ENCODE measurements at places on chromosomes 12 and 14.
A peak's percentile ranks its signal among the peaks of the same experiment; 100 is the strongest.

GRCh38 chr12:52655251-52655650 lies 3.2 kb upstream of the KRT2 start:
- DNase-seq, result no peak

DNA sequence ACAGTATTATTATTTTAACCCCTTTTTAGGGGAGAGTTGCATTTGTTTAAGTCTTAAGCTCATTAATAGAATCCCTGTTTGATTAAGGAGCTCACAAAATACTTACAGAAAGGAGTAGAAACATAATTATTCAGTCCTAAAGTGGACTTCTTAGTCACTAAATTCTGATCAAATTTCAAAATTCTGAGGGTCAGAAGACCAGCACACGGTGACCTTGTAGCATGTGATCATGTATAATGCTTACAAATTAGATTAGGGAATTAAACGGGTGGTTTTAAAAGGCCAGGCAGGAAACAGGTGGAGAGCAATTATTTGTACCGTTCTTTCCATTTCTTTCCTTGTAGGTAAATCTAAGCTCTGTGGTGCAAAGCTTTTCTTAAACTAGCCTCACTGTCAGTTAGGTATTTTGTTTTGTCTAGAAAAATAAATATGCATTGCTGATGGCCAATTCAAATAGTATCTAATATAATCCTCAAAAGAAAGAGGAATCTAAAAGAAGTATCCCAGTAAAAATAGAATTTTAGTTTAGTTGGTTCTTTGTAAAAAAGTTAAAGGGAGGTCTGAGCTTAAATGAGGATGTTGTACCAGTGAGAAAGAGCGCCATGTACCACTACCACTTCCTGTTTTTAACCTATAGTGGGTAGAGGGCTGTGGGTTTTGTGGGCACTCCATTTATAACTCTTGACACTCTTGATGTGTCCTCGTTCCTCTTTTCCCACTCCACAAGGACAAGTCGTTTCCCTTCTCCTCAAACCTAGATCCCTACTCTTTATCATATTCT lies 51.1 kb downstream of the SLC38A1 start:
- DNase-seq, result peak; percentile 14

DNA sequence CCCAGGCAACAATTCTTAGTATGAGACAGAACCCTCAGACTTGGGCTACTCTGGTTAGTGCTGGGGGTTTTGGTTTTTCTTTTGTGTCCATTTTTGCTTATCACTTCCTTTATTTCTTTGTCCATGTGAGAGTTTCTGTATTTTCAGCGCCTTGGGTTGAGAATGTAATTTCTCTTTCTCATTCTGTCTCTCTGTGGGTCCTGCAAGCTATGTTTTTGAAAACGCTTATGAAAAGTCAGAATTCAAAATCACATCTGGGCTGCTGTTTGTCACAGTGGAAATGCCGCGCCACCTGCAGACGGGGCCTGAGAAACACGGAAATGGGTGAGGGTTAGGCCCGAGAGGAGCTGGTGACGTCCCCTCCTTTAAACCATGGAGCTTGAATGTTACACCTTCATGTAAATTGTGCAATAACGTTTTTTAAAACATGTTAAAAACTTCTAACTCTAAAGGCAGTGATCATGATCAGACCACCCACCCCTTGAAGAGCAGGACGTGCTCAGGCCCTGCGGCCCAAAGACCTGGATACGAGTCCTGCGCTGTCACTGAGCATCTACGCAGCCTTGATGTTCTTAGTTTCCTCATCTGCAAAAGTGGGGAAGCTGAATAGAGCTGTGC lies 26.1 kb downstream of the JDP2 start:
- DNase-seq, result no peak

DNA sequence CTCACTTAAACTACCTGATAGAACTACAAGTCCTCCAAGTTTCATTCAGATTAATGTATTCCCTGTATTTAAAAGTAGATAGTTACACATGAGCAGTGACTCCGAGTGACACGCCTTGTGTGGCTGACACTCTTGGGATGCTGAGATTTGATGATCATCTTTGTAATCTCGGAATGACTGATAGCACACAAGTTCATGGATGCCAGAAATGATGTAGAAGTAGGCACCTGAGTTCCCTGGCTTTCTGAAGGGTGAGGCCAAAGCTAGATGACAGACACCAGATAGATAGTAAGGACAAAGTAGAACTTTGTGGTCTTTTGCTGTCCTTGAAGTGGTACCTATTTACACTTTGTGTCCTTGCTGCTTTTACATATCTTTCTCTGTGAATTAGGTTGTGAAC lies 491.2 kb downstream of the PCNX1 start:
- DNase-seq, result no peak

DNA sequence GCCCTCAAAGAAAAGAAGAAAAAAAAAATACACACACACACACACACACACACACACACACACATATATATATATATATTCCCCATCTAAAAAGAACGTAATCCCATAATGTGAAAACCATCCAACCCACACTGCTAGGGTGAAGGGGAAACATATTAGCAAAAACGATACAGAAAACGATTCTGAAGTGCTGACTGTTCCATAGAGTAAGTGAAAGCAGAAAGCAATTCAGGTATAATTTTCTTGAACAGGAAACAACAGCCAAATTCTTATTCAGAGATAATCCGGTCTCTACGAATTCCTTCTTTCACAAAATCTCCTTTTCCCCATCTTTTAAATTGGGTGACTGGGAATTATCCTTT lies 393.5 kb downstream of the NOVA1 start:
- DNase-seq, result no peak

DNA sequence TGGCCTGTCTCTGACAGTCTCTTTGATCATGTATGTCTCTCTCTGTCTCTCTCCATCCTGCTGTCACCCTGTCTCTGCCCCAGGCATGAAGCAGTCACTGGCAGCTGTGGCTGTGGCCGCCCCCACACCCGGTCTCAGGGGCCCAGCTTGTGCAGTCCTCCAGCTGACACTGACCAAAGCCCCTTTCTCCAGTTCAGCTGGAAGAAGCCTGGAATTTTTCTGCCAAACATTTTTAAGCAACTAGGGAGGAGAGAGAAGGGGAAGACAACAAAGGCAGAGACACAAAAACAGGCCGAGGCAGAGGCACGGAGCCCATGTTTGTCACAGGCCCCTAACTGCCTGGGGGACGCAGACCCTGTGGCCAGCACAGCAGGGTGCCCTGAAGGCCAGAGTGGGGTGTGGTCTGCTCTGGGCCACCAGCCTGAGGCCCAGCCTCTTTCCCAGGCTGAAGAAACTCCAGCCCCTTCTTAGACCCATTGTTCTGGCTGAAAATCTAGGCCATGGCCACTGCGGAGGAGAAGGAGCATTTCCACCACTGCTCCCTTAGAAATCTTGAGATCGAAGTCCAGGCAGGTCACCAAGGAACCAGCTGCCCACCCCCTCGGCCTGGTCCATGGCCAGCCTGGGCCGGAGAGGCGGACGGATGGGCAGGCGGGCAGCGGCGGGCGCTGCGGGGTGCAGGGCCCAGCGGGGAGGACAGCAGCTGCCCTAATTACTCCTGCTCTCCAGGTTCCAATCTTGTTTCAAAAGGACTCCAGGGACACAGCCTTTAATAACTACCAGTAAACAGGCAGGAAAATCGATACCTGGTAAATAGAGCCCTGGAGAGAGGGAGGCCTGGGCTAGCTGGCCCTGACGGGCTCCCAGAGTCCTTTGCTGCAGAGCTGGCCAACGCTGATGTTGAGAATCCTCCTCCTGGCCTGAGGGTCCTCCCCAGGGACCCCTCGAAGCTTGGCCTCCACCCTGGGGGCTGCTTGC lies 14.9 kb downstream of the DTX1 start:
- no peak for DNase-seq

GRCh38 chr12:49823350-49823749 lies 4.9 kb downstream of the NCKAP5L start:
- no peak for DNase-seq

DNA sequence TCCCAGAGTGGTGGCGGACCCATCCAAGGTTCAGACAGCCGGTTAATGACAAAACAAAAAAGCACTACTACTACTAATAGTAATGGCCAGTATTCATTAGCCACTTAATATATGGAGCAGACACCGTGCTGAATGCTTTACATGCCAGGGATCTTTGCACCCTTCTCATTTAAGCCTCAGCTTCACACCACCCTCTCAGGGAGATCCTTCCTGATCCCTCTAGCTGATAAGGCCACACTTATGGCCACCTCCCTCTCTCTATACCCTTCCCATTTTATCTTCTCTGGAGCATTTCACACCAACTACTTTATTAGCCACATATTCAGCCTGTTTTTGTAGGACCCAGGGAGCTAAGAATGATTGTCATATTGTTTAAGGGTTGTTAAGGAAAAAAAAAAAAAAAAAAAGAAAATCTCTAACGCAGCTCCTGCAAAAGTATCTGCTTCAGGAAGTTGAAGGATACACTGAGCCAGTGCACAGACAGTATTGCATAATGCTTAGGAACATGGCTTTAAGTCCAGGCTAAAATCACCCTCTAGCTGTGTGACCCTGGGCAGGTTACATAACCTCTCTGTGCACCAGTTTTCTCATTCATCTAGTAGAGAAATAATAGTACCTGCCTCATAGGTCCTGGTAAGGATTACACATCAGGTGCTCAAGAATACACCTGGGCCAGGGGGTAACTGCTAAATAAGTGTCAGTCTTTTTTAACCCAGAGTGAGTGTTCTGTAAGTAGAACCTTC lies 29.4 kb downstream of the NUAK1 start:
- no peak for DNase-seq

- DNase-seq, result no peak
Observed at GRCh38 chr12:95970905-95971304, 25.2 kb downstream of the HAL start.

DNA sequence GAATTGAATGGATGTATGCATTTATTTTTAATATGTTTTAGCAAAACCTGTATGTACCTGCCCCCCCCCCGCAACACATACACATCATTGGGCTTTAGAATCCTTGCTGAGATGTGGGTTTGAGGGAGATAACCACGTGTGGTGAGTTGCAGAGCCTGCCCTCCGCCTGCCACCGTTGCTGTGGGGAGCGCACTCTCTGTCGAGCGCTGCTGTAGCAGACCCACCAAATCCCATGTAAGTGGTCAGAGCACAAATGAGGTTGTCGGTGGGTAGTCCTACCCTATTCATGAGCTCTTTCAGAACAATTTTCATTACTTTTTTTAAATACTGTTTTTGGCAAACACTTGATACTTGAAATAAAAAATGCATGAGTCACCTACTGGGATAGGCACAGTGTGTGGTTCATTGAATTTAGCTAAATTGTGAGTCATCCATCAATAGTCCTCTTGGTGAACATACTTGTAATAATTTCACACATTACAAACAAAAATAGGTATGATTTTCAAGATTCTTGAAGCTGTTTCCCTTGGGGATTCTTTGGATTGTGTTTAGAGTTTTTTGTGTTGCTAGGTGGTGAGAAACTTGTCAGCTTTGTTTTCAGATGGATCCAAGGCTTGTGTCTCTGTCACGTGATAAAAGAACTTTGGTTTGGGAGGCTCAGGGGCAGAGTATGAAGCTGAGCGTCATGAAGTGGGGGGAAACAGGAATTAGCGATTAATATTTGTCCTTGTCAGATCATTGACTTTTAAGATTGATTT lies 107.6 kb downstream of the PTCSC3 start:
- DNase-seq, result no peak

- DNase-seq, result peak; percentile 94
Observed at GRCh38 chr14:30621940-30622830, at the start of gene SCFD1. Gene SCFD1 (plus strand): TSS chr14:30622319. CDS start chr14:30622339, 20 bp downstream.

DNA sequence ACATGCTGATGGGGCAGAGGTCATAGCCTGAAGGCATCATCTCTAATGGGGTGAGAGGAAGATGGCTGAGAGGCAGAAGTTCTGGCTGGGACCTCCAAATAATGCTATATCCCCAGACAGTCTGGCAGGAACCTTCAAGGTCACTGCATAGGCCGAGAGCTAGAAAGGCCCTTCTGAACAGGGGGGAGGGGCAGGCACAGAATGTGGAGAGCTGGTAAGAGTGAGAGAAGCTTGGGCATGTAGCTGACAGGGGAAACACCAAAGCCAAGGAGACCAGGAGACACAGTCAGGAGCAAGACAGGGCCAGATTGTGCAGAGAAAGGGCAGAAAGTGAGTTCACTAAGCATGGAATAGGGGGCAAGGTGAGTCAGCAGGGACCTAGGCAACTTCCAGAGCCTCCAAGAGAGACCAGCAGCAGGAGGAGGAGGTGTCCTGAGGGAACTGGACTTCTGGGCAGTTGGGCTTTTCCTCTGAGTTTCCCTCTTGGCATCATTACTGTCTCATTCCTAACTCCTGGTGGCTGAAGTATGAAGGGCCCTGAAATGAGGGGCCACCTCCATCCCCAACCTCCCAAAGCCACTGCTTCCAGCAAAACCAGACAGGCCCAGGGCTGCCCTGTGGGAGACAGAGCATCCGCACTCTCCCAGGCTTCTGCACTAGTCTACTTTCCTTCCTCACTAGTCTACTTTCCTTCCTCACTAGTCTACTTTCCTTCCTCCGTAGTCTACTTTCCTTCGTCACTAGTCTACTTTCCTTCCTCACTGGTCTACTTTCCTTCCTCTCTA lies 17.1 kb downstream of the ANO2 start:
- DNase-seq, result no peak

GRCh38 chr12:7434670-7435069 lies 9.3 kb downstream of the CD163L1 start:
- DNase-seq, result no peak

GRCh38 chr14:74249433-74250375 lies 10.5 kb downstream of the VSX2 start:
- no peak for DNase-seq
